Kidney glomerular epithelial cell (primary cell): ENCODE measurements at places on chromosomes 5 and 9.

GRCh38 chr9:75023846-75024245 lies 4.2 kb downstream of the CARNMT1 start:
- no peak for DNase-seq

DNA sequence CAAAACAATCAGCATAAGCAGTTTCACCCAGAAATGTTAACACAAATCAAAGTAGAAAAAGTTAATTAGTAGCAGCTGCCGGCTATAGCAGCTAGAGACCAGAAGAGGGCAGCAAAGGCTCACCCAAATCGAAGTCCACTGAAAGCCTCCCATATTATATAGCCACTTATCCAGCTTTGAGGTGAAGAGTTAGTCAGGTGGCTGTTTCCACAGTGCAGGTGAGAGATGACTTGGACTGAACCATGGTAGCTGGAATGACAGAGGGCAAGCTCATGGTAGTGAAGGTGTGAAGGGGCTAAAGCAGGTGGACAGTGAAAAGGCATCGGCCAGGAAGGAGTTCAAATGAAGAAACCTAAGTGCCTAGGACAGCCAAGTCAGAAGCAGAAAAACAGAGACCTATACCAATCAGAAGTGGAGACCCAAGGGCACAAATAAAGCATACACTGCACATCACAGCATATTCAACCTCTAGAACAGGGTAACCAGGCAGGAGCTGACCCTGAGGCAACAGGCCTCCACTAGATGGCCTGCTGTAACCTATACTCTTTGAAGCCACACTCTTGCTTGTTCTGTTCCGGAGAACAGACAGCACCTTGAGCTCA lies 7.2 kb upstream of the RNF38 start:
- peak; percentile 57 for DNase-seq

DNA sequence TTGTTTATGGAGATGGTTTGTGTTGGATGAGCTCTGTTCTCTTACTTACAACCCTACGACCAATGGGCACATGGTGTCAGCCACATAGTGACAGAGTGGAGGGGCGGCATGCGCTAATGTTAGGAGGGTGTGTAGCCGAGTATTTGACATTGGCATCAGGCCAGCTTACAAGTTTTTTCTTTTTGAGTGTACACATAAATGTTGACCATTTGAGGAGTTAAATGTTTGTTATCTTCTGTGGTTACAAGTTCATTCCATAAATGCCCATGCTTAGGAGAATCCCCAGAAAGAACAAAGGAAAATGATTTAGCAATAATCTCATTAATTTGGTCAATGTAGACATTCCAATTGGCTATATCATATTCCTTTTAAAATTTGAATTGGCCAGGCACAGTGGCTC lies 180.1 kb upstream of the ELL2 start:
- DNase-seq, result no peak

DNA sequence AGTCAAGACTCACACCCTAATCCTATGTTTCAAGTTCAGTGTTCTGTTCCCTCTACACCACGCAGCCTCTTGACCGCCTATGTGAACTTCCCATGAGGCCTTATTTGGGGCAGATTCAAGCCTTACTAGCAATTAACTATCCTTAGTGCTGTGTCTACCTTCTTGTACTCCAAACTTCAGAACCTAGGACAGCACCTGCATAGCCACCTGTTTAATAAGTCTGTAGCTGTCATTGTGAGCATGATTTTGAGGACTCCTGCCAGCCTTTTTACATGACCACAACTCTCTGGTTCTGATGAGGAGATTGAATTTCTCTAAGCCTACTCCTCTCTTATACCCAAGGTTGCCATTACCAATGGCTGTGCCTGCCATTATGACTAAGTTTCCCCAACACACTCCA lies 50.8 kb upstream of the PCSK1 start:
- peak; percentile 38 for DNase-seq

- DNase-seq, result no peak
These were observed 14.7 kb downstream of the SNX30 start for GRCh38 chr9:112765281-112765680.
